ENCODE measurements at places on chromosomes 7 and 10.

DNA sequence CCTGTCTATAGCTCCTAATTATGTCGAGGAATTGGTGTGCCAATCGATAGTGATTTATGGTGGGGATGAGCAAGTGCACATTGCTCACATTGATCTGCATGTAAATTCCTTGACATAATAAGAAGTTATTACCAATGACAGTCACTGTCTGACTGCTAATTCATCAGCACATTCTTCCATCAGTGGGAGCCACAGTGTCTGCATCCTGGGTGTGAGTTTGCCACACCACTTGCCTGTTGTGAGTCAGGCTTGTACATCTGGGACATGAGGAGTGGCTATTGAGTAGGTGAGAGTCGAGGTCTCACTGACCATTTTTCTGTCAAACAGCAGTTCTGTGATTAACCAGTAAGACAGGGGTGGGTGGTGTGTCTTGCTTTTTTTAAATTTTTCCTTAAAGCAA lies 263.4 kb downstream of the LRMDA start:
- no peak for DNase-seq

GRCh38 chr7:46589286-46589685 lies 668.2 kb upstream of the IGFBP3 start:
- DNase-seq, result no peak

GRCh38 chr10:70780370-70780760 lies 4.8 kb downstream of the TBATA start:
- DNase-seq, result no peak

GRCh38 chr10:24393201-24393600 lies 184.3 kb downstream of the KIAA1217 start:
- DNase-seq, result no peak

GRCh38 chr10:121615435-121615793 lies 17.2 kb upstream of the FGFR2 start:
- DNase-seq, result peak; percentile 15

DNA sequence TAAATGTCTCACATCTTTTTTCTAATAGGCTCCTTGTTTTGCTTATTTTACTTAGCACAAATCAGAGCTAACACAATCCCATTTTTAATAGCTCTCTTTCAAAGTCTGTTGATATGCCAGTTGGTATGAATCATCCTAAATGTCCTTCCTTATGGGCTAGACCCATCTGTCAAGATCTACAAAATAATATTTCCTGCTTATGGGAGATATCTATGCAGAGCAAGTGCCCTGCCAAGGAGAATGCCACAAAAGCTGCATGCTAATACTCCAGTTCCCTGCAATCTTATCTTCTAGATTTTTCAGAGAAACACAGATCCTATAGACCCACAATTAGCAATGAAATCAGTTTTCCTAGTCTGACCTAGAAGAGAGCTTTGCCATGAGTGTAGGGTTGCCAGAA lies 230.8 kb upstream of the NPVF start:
- DNase-seq, result no peak

DNA sequence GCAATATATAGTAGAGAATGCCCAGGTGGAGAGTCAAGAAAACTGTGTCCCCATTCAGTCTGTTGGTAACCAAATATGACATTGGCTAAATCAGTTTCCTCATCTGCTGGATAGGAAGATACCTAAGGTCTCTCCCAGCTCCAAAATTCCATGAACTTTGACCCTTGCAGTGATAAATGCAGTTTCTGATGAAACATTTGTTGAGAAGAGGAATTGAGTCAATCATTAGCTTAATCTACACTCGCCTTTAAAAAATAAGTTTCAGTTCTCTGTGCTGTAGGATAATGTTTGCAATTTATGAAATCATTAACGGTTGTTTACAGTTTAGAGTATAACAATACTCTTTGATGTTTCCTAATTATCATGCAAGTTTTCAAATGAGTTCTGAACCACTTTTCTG lies 38.0 kb upstream of the SLC25A13 start:
- no peak for DNase-seq

DNA sequence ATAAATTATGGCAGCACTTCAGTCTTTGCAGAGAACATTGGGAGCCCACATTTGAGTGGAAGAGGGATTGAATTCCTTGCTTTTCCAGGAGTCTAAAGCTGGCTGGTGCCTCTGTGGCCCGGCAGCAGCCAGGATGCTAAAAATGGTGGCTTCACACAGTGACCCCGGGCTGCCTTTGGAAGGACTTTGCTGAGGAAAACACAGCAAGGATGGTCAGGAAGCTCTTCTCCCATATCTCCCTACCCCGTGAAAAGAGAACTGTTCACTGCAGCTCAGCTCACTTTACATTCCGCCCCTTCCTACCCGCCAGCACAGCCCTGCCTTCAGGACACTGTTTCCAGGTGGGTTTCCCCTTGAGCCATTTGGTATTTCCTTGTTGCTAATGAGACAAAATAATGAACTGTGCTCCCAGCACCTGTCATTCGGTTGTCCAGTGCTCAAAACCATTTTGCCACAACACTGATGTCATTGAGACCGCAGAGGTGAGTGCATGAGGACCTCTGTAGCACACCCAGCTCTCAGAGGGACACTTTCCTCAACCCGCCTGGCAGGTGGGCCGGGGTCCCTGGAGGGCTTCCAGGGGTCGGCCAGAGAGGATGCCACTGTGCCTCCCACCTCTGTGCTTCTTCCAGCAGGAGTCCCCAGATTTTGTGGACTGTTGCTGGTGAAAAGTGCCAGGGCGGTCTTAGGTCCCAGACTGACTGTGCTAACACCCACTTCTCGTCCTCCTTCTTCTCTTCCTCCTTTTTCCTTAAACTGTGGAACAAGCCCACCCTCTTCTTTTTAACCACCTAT lies 255.7 kb upstream of the PPP2R2D start:
- no peak for DNase-seq

DNA sequence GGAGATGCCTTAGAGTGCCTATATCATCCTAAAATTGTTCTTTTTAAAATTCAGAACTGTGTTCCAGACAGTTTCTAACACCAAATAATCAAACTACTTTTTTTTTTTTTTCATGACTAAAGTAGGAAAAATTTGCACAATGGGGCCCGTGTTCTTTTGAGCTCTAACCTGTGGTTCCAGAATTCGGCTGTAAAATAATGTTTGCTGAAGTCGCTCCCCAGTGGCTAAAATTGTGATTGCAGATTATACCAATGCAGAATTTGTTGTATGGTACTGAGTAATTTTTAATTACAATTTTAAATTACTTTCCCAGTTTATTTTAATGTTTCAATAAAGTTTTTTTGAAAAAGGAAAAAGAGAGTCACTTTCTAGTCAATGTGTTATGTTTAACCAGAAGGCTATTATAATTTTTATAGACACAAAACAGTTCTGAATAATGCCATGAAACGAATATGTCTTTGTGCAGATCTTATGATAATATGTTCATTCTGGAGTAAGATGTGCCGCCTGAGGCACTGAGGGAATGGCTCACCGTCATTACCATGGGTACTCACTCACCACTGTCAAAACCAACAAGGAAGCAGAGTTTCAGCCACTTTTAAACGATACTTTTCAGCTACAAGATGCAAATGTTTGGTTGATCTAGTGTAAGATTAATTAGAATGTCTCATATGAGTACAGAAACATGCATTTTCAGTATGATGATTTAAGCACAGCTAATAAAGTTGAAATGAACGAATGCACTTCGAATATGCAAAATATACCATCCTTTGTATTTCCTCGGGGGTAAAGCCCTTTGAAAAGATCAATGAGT lies 173.6 kb downstream of the PRKCQ start:
- no peak for DNase-seq

GRCh38 chr7:101506531-101506930 lies 122.6 kb downstream of the MYL10 start:
- DNase-seq, result no peak

- DNase-seq, result peak; percentile 48
Measured at GRCh38 chr10:69418052-69418752, 1.5 kb upstream of the TACR2 start.

DNA sequence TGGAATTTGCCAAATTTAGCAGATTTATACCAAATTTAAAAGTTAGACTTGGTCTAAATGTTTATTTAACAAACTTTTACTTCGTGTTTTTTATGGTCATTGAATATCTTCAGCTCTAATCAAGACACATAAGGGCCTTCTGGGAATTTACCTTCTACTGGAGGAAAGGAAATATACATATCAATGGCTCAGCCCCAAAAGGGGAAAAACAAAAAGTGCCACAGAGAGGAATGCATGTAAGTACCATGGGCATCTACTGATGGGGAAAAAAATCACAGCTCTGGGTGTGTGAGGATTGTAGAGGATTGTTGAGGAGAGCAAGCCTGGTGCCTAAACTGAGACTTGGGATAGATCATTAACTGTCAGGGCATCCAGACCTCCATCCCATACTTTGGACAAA lies 260.3 kb downstream of the SORCS1 start:
- no peak for DNase-seq

DNA sequence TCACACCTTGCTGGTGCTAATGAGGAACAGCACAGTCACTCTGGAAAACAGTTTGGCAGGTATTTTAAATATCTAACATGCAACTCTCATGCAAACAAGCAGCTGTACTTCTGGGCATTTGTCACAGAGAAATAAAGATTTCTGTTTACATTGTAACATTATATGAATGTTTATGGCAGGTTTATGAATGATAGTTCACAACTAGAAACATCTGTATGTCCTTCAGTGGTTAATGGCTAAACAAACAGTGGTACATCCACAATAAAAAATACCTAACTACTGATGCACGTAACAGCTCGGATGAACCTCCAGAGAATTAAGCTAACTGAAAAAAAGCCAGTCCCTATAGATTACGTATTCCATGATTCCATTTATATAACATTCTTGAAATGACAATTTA lies 109.6 kb downstream of the GPR37 start:
- no peak for DNase-seq

DNA sequence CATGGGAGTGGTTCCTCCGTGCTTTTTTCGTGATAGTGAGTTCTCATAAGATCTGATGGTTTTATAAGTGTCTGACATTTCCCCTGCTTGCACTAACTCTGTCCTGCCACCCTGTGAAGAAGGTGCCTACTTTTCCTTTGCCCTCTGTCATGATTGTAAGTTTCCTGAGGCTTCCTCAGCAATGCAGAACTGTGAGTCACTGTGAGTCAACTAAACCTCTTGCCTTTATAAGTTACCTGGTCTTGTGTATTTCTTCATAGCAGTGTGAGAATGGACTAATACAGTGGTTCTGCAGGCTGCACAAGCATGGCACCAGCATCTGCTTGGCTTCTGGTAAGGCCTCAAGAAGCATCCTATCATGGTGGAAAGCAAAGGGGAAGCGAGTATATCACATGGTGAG lies 1144.6 kb downstream of the SORCS3 start:
- DNase-seq, result no peak
